ENCODE measurements at places on chromosomes 4 and X.

- no peak for DNase-seq
These were observed 40.5 kb upstream of the KLHL13 start for GRCh38 chrX:118156953-118157608.

- no peak for DNase-seq
These were observed 139.3 kb downstream of the GASK1B start for GRCh38 chr4:158033416-158034120.

GRCh38 chr4:65393078-65393477 lies 277.2 kb downstream of the EPHA5 start:
- DNase-seq, result no peak

GRCh38 chrX:16638533-16638932 lies 11.4 kb upstream of the S100G start:
- no peak for DNase-seq

DNA sequence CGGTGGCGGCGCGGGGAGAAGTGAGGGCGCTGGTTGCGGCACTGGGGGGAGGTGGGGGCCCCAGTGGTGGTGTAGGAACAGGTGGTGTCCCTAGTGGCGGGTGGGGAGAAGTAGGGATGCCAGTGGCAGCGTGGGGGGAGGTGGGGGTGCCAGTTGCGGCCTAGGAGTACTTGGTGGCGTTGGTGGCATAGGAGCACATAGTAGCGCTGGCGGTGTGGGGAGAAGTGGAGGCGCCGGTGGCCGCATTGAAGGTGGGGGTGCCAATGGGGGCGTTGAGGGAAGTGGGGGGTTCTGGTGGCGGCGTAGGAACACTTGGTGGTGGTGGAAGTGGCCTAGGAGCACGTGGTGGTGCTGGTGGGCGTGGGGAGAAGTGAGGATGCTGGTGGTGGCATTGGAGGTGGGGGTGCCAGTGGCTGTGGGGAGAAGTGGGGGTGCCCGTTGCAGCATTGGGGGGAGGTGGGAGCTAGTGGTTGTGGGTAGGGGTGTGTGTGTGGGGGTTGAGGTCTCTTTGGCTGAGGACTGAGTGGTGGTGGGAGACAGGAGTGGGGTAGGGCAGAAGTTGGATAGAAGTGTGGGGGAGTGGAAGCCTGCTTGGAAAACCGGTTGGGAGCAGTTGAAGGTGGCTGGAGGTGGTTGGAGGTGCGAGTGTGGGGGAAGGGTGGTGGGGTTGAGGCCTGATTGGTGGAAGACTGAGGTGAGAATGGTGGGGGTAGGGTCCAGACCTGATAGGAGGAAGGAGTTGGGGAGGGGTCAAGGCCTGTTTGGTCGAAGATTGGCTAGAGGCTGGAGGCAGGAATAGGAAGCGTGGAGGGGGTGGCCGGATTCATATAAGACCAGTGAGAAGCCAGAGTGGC lies 1.1 kb downstream of the GCNA start:
- DNase-seq, result no peak

GRCh38 chr4:126375462-126376054 lies 1060.8 kb downstream of the FAT4 start:
- DNase-seq, result no peak

GRCh38 chr4:57156242-57156990 lies 46.2 kb upstream of the IGFBP7 start:
- DNase-seq, result no peak

GRCh38 chr4:36930562-36931111 lies 313.9 kb upstream of the NWD2 start:
- DNase-seq, result no peak

DNA sequence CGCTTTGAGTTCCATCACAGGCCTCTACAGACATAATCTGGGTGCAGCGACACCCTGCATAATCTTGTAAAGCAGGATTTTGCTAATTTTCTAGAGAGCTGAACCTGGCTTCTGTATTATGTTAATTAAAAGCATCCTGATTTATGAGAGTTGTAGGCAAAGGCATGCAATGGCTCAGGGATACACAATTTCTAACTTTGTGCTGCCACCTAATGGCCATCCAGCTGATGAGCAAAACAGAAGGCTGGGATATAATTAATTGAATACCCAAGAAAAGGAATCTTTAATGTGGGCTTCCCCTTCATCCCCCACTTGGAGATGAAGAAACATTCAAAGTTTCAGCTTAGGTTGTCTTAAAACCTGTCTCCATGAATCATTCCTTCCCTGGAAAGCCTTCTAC lies 78.1 kb downstream of the BMP15 start:
- peak; percentile 9 for DNase-seq

GRCh38 chr4:159697322-159698283 lies 594.7 kb downstream of the RAPGEF2 start:
- no peak for DNase-seq

GRCh38 chr4:20256381-20256881 lies 4.7 kb downstream of the SLIT2 start:
- no peak for DNase-seq

- no peak for DNase-seq
These were observed 10.9 kb downstream of the SH3D19 start for GRCh38 chr4:151314479-151314878.

GRCh38 chr4:90174621-90175023 lies 47.4 kb downstream of the CCSER1 start:
- no peak for DNase-seq

DNA sequence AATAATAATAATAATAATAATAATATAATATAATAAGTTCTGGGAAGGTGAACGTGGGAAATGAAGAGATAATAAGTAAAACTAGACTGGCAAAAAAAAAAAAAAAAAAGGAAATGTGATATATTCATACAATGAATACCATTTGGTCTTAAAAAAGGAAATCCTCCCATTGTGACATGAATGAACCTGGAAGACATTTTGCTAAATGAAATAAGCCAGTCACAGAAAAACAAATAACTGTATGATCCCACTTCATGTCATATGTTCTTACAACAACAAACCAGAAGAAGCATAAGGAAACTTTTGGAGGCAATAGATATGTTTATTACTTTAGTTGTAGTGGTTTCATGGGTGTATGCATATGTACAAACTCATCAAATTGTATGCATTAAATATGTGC lies 63.1 kb downstream of the ATP11C start:
- DNase-seq, result no peak

DNA sequence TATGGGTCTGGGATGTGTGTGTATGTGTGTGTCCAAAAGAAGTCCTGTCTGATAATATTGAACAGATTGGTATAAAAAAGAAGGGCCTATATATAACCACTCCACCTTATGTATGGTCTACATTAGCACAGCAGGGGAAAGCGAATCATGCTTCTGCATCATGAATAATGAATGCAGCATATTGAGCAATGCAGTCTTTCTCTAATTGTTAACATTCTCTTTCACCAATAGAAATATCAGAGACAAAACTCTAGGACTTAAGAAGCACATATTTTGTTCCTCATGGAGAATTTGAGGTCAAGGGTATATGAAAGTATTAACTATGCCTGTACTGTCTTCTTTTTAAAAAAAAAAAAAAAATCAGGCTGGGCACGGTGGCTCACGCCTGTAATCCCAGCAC lies 264.3 kb upstream of the NOCT start:
- peak; percentile 68 for DNase-seq

- peak; percentile 17 for DNase-seq
These were observed at the start of gene ARAP2 for GRCh38 chr4:36244257-36245082. TSS of gene ARAP2 (minus strand) at chr4:36244514. CDS start at chr4:36229486, 15,028 bp downstream.

- DNase-seq, result no peak
These were observed 158.5 kb downstream of the SH3KBP1 start for GRCh38 chrX:19728915-19729314.

DNA sequence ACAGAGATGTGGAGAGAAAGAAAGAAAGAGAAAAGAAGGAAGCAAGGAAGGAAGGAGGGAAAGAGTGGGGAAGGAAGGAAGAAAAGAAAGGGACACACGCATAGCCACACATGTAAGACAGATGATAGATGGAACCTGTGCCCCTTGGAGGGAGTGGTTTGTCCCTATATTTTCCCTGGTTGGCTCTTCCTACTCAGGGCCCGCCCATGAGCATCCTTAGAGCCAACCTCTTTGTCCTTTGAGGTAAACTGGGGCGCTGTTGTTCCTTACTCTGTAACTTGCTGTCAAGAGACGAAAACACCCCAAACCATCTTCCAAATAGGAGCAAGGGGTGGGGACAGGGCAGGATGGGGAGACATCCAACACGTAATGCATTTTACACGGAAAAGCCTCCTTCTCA lies 220.9 kb downstream of the MAML3 start:
- no peak for DNase-seq

GRCh38 chr4:78032446-78032845 lies 24.7 kb upstream of the FRAS1 start:
- DNase-seq, result no peak

- DNase-seq, result no peak
These were observed 68.0 kb downstream of the CCNG2 start for GRCh38 chr4:77225022-77225421.

DNA sequence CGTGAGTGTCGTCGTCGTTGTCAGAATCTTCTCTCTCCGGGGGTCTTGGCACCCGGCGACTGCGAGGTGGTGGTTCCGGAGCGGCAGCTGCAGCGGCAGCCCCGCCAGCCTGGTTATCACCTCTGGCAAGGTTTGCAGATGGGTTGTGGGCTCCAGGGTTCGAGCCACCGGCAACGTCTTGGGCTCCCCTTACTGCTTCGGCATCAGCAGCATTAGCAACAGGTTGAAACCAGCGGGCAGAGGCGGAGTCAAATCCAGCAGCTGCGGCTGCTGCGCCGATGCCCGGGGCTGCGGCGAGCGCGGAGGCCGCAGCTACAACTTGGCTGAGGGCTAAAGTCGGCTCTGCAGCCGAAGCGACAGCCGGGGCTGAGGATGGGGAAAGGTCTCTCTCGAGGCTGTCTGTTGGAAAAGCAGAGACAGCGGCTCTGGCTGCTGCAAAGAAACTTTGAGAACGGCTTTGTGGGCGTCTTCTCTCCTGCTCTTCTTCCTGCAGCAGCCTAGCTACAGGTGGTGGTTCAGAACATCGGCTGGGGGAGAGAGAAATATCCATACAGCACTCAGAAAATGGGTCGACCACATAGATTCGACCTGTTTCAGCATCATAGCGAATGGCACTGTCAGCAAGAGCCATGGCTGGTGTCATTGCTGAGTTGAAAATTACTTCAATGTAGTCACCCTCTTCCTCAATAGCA lies 3.6 kb downstream of the IRS4 start:
- DNase-seq, result no peak

DNA sequence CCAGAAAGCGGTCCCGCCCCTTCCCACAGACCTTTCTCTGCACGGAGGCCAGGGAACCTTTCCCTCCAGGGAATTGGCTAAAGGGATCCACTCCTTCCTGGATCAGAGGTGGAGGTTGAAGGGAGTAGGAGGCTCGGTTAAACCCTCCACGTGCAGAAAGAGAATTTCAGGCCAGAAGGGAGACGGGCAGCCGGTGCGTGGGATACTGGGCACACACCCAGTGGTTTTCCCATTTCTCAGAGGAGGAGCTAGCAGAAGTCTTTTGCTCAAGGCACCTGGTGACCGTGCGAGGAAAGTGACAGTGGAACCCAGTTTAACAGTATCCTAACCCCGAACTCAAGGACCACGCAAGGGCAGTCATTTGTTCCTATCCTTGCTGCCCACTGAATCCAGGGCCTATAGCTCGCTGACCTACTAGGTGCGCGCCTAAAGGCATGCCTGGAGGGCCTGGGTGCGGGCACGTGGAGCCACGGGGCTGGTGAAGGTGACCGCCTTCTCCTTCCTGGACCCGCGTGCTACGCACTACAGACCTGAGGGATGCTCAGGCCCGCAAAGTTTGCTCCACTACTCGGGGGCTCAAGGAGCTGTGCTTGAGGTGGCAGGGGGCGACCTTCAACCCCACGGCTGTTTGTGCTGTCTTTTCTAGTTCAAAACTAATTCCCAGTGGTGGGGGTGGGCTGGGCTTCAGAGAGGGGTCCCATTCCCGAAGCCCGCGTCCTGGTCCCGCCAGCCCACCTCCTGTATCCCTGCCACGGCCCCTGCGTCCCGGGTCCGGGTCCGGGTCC lies 587 bp upstream of the AFF2 start:
- DNase-seq, result no peak

DNA sequence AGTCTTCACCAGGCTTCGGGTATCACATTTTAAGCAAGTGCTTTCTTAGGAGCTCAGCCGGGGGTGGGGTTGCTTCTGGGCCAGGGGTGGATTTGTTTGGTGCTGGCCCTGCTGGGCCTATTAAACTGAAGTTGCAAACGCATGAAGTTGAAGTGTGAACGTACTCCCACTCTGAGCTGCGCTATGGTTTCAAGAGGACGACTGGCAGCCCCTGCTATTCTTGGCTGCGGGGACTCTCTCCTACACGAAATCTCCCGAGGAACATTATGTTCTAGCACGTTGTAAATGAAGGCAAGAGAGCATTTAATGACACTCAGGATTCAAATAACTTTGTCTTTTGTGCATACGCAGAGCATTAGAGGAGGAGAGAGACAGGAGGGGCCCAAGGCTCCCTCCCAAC lies 401.3 kb upstream of the BOD1L1 start:
- DNase-seq, result no peak

GRCh38 chr4:173171987-173172386 lies 3.4 kb downstream of the GALNT7 start:
- no peak for DNase-seq

GRCh38 chr4:85777908-85778631 lies 303.1 kb downstream of the ARHGAP24 start:
- DNase-seq, result no peak
